ENCODE measurements at places on chromosomes 6 and 20.

GRCh38 chr6:75933387-75933975 lies 139.0 kb downstream of the IMPG1 start:
- DNase-seq, result no peak

DNA sequence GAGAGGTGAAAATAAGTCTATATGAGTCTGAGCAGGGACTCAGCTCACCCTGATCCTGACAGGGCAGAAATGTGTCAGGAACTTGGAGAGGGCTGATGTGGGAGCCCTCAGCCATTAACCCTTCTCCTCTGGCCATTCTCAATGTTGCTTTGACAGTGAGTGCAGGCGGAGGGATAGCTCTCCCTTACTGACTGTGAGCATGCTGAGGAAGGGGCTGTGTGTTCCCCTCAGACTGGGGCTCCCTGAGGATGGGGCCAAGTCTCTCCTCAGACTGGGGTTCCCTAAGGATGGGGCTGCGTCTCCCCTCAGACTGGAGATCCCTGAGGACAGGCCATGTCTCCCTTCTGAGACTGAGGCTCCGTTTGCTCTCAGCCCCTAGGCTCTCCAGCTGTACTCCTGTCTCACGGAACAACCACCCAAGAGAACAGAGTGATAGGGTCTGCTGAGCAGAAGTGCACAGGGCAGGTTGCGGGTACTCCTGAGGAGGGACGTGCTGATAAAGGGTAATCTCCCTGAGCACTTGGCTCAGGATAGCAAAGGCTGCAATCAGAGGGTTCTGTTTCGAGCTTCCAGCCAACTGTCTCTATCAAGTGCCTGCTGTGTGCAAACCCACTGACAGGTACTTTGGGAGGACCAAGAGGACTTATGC lies 141.0 kb downstream of the MRPL14 start:
- no peak for DNase-seq

DNA sequence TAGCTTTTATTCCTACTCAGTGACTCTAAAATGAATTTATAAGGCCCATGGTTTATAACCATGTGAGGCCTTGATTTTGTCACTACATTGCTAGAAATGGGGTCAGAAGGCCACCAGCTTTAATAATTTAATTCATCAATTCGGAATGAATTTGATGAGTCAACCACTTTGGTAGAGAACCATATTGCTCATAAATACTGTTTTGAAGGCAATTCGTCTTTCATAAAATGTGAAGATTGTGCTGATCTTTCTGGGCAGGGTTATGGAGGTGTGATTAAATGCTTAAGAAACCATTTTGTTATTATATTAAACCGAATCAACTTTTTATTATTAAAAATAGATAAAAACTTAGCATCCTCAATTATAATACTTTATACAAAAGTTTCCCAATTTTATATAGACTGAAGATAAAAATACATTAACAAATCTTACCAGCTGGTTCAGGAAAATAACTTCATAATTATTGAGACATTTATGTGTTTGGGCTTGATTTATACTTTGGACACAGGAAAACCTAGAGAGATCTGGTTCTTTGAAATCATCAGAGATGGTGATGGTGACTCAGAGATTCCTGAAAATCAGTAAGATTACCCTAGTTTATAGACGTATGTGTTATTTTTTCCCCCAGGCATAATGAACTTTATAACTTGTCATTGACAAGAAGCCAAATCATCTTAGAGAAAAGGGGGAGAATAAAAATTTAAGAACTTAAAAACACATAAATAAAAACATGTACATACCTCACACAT lies 10.6 kb downstream of the HCRTR2 start:
- no peak for DNase-seq

GRCh38 chr6:36924131-36924530 lies 30.4 kb upstream of the PI16 start:
- DNase-seq, result no peak

GRCh38 chr6:25107218-25107617 lies 171.5 kb upstream of the RIPOR2 start:
- no peak for DNase-seq

DNA sequence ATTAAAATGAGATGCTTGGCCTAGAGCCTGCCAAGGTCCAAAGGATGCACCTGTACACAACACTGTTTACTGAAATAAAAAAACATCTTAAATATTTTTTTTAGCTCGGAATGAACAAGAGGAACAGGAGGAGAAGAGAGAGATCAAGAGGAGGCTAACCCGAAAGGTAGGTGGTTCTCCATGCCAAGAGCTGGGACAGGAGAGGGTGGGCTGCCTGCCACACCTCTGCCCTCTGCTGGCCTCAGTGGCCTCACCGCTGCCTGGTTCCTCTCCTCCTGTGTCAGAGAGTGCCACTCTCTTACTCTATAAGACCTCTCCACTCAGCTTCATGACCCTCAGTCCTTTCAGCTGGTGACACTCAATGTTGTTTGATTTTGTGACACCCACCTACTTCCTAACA lies 50.2 kb downstream of the TBC1D7 start:
- no peak for DNase-seq

Data from activated CD8-positive, alpha-beta memory T cell treated with anti-CD3 and anti-CD28 coated beads for 1 hour (primary cell).